NCI-H526 treated with DMSO at 0.1 percent for 48 hours (cell line): ENCODE measurements at places on chromosomes 6 and 20.

- no peak for DNase-seq
Measured at GRCh38 chr6:141938664-141939063, 194.1 kb upstream of the GJE1 start.

DNA sequence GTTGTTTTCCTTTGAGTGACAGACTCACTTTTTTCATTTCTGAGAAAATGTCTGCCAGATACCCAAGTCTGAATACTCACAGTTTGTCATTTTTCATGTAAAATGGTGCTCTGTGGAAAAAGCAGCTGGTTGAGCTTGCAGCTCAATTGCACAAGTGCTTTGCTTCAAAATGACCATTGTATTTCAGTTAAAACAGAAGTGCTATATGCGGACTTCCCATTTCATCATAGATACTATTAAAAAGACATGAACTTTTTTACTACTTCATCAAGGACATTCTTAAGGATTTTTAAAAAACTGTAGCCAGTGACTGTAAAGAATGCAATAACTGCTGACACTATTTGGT is 61.5 kb downstream of the KCNS1 start:
- DNase-seq: no peak

DNA sequence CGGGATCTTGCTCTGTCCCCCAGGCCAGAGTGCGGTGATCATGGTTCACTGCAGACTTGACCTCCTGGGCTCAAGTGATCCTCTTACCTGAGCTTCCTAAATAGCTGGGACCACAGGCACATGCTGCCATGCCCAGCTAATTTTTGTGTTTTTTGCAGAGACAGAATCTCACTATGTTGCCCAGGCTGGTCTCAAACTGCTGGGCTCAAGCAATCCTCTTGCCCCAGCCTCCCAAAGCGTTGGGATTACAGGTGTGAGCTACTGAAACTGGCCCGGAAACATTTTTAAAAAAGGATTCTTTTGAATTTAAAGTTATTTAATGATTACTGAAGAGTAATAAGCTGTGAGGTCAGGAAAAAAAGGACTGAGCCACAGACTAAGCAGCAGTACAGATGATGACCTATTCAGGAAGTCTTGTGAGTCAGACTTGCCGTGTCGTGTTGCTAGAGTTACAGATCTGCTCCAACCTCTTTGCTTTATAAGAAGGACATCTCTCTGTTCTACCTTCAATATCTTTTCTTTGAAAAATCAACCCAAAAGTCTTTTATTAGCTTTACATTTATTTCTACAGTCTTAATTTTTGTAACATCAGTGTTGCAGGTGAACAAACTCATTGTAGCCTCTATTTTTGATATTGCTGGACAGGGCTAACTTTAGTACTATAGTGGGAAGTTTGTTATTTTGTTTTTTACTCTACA is 108.7 kb downstream of the NCOA3 start:
- DNase-seq: no peak

DNA sequence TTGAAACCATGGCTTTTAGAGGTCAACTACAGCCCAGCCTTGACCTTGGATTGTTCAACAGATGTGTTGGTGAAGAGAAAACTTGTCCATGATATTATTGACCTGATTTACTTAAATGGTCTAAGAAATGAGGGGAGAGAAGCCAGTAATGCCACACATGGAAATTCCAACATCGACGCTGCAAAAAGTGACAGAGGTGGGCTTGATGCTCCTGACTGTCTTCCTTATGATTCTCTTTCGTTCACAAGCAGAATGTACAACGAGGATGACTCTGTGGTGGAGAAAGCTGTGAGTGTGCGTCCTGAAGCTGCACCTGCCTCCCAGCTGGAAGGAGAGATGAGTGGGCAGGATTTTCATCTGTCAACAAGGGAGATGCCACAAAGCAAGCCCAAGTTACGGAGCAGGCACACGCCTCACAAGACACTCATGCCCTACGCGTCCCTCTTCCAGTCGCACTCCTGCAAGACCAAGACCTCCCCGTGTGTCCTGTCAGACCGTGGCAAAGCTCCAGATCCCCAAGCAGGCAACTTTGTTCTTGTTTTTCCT is 16.2 kb downstream of the TTLL2 start:
- peak; percentile 22 for DNase-seq

DNA sequence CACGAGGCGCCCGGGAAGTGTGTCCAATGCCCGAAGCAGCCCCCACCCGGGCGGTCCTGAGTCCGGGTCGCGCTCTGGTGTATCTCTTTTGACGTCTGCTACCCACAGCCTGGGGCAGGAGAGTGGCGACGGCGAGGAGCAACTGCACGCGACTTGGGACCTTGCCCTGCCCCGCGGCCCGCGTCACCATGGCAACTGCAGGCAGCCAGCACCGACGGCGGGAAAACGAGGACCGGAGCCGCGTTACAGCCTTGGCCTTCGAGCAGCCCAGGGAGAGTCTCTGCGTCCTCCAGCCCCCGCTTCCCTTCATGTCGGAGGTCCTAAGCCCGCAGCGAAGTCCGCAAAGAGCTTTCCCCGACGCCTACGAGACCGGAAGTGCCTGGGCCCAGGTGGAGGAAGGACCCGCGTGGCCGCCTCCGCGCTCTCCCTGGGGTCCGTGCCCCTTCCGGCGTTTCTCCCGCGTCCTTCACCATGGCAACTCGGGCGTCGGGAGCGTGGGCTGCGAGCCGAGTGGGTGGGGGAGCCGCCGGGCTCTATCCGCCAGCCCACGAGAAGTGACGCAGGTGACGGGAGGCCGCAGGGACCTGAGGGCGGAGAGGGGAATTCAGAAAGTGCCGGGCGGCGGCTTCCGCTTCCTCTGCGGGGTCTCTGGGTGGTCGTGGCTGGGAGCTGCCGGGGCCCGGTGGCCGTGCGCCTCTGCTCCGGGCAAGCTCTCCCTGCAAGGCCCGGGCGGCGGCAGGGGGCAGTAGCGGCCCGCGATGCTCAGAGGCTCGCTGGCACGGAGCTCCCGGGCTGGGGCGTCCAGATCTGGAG is 88.6 kb upstream of the TGM3 start:
- peak; percentile 51 for DNase-seq

- DNase-seq: no peak
Measured at GRCh38 chr6:144639654-144640053, 354.5 kb downstream of the UTRN start.

- DNase-seq: no peak
Measured at GRCh38 chr6:46583081-46583480, 69.5 kb downstream of the CYP39A1 start.

DNA sequence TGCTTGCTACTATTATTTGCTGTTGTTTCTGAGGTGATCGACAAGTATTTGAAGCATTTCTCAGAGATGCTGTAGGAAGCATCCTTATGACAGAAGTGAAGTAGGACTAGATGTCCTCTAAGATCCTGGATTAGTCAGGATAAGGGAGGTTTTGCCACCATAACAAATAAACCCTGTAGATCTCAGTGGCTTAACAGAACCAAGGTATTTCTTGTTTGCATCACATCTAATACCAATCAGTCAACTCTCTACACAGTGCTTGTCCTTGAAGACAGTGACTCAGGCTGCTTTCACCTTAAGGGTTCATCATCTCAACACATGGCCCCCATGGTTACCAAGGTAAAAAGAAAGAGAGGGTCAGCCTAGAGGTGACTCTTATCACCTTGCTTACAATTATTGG is 92.9 kb upstream of the ISM1 start:
- DNase-seq: no peak

GRCh38 chr20:37218976-37219375 is 39.6 kb upstream of the MROH8 start:
- no peak for DNase-seq

GRCh38 chr6:73461537-73462350 is at the start of gene MTO1:
Gene MTO1 (plus strand): TSS chr6:73461737. CDS start chr6:73461855, 118 bp downstream.
- peak; percentile 86 for DNase-seq

DNA sequence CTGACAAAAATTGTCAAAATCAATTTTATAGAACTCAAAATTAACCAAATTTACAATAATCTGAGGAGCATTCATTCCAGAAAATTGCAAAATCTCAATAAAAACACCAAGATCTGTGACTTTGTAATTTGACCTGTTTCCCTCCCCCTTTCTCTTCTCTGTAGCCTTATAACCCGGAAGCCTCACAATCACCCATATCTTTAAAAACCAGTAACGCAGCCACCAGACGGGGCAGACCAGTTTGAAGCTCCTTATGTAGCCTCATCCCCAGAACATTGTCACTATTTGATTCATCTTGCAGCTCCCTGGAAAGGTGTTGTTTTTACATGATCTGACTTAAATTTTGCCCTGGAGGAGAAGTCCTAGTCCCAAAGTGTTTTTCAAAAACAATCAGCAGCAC is 27.5 kb upstream of the TGM6 start:
- DNase-seq: no peak

- no peak for DNase-seq
Measured at GRCh38 chr20:11712639-11713160, 205.0 kb upstream of the BTBD3 start.

GRCh38 chr20:2140561-2140960 is 38.9 kb downstream of the STK35 start:
- no peak for DNase-seq

DNA sequence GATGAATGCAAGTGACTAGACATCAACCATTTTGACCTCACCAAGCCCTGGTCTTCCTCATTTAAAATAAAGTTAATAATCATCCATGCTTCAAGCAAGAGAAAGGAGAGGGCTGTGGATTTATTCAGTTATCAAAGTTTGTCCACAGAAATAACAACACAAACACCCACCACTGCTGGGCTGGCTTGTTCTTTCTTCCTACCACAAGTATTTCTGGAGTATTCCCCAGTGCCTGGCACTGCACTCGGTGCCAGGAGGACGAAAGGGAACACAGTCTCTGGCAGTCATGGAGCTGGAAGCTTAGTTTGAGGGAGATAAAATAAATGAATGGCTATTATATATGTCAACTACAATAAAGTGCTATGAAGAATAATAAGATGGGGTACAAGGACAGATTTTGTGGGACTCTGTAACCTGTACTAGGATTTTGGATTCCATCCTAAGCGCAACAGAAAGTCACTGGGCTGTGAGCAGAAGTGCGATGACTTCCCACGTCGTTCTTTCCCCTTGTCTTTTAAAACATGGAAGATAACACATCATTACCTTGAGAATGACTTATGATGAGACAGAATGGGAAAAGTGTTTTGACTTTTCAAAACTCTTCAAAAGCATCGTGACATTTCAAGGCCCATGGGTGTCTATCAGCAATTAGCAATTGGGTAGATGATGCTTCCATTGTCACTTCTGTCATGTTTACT is 74.5 kb upstream of the TRAF3IP2 start:
- no peak for DNase-seq

DNA sequence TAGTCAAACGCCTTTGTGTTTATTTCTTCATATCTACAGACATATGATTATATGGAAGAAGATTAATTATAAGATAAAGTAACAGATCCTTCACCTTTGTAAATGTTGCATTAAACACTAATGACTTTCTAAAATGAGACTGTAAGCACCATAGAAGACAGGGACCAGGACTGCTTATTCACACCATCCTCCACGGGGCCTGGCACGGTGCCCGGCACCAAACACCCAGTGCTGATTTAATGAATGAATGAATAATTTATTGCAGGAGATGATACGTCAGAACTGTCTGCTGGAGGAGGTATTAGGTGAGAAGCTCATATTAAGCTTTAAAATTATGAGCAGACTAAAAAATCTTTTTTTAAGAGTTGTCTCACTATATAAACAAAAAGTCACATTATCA is 88.3 kb downstream of the SLX4IP start:
- no peak for DNase-seq

GRCh38 chr6:157304899-157305663 is 18.2 kb downstream of the TMEM242 start:
- no peak for DNase-seq

GRCh38 chr6:15996030-15996429 is 132.9 kb upstream of the MYLIP start:
- no peak for DNase-seq

DNA sequence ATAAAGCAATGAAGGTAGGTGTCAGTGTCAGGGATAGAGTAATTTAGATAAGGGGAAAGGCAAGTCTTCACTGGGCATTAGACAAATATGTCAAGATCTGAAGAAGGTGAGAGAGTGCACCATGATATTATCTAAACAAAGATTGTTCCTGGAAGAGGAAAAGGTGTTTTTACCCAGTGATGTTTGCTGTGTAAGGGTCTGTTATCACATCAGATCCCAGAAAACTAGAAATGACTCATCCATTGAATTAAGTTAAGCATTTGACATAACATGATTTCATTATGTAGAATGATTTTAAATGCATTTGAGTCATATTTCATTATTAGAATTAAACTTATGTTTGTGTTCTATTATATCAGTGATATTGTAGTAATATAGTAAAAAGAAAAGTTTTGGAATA is 1279.5 kb upstream of the CITED2 start:
- no peak for DNase-seq

GRCh38 chr20:46568570-46569129 is 18.2 kb upstream of the OCSTAMP start:
- DNase-seq: no peak
